Liver (tissue), 10 donors: ENCODE measurements at places on chromosomes 16 and 17. TPM values are rescaled to one million over a fixed set of nuclear protein-coding genes. Genes with fewer than 3 reads are reported as not detected.

DNA sequence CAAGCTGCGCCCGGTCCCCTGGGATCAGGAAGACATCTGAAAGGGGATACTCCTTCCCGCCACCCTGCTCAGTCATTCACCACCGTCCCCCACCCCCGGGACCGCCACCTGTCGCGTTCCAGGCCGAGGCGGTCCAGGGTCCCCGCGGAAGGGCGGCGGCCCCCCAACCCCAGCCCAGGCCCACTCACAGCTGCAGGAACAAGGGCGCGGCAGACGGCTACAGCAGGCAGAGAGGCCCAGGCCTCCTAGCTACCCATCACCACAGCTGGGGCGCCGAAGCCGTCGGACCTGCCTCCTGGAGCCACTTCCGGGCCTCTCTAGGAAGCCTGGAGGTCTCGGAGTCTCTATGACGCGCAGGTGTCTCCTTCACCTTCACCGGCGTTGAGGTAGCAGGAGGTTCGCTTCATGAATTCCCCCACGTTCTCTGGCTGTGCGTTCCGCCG lies at the start of gene SDR42E1:
Gene SDR42E1 (minus strand): TSS at position 272 of the 443 bp plus-strand sequence. CDS start 10,612 bp downstream, outside the sequence.
- peak; percentile 59 for DNase-seq

DNA sequence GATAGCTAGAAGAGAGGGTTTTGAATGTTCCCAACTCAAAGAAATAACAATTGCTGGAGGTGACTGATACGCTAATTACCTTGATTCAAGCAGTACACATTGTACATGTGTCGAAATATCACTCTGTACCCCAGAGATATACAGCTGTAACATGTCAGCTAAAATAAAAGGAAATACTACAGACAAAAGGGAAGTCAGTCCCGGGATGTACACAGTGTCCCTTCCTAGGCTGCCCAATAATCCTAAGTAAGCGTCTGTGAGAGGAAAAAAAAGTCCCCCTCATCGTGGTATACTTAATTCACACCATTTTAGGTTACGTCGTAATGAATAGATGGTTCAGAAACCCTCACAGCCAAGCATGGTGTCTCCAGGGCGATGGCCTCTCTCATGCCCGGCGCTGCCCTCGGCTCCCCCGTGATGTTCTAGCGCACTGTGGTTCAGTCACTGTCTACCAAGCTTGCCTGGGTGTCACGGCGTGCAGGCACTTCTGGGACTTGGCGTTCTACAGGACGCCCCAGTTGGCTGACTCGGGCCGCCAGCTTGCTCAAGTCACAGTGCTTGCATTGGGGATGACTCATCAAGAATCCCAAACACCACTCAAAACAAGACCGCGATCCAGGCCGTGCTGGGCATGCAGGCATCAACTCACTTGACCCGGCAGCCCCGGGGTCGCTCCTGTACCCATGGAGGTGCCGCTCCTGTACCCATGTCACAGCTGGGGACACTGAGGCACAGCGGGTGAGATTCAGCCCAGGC lies 27.6 kb downstream of the CCDC40 start:
- no peak for DNase-seq

DNA sequence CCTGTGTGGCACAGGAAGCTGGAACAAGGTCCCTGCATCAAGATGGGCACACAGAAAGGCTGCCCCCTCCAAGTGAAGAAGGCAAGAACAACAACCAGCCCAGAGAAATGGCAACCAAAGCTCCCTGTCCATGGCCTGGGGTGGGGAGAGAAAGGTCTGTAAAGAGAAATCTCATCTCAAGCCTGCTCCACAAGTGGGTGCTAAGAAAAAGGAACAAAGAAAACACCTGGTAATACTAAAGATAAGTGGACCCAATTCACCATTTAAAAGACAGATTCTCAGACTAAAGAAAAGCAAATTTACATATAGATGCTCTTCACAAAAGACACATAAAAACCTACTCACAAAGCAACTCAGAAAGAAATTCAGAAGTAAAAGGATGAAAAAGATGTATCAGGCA lies 107.4 kb downstream of the PARN start:
- no peak for DNase-seq

DNA sequence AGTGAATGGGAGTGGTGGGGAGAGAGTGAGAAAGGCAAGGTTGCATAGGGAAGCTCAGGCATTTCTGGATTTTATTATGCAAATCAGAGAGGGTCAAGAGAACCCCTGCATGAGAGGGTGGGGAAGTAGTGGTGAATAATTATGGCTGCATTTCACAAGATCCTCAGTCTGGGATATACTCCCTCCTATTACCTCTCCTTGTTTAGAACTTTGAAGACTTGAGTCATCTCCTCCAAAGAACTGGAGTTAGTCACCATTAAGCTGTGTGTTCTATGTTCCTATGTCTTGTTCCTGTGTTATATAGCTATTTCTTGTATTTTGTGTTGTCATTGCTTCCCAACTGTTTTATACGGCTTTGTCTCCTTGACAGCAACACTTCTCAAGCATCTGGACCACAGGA lies 18.4 kb downstream of the SOX9 start:
- no peak for DNase-seq

DNA sequence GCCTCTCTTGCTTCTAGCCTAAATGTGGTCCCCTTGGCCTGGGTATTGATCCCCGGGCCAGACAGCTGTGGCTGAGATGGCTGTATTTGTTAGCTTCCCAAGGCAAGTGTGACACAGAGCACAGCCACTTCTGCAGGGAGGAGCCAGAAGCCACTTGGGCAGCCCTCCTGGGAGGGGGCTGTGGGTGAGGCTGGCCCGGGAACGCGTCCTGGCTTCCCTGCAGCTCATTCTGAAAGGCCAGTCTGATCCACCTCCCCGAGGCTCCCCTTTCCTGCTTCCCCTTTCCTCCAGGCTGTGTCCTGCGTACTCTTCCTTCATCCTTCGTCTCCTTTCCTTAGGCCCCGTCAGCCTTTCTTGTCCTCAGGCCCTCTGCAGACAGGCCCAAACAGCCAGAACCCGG lies 8.0 kb downstream of the SERPINF2 start:
- DNase-seq = no peak

Gene SYT17
- total RNA-seq = 2.5 TPM

Gene NLGN2
- total RNA-seq = 1.3 TPM

- DNase-seq = peak; percentile 51
These were observed 904 bp downstream of the MAP2K3 start for GRCh38 chr17:21285164-21286065.

- DNase-seq = peak; percentile 43
These were observed at the start of gene ACSM3 for GRCh38 chr16:20763461-20764232. Gene ACSM3, plus strand, starts transcription at chr16:20764014. Its CDS starts 6,021 bp downstream, at chr16:20770035.

Gene ASPA
- total RNA-seq = 4.7 TPM

Gene KRTAP16-1
- not detected for total RNA-seq

- DNase-seq = no peak
These were observed 158.8 kb downstream of the AATF start for GRCh38 chr17:37107406-37108083.

GRCh38 chr17:72507370-72507769 lies 386.6 kb downstream of the SOX9 start:
- no peak for DNase-seq

Gene HOXB6
- total RNA-seq = 0.33 TPM

Gene CLDN7
- 3.0 TPM for total RNA-seq

Gene OR4D2
- total RNA-seq = not detected

- DNase-seq = no peak
These were observed 270.1 kb upstream of the TNRC6C start for GRCh38 chr17:77688369-77688768.

- DNase-seq = no peak
These were observed 268.6 kb upstream of the FOXF1 start for GRCh38 chr16:86241681-86242080.

DNA sequence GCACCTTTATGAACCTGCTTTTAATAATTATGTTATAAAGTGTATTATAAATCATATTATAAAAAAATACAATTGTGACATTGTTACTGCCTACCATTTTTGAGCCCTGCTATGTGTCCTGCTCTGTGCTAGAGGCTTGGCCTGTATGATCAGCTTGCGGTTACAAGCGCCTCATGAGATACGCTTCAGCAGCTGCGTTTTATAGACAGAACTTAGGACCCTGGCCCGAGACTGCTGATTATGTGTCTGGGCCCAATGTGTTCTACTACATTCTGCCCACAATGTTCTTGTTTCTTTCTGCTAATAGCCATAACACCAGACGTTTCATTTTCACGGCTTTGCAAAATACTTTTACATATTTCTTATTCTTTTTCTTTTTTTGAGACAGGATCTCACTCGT lies 395.8 kb downstream of the SLC39A11 start:
- no peak for DNase-seq

Gene MYLK3
- total RNA-seq = 1.1 TPM

- DNase-seq = no peak
These were observed 394 bp upstream of the PRM3 start for GRCh38 chr16:11273721-11274324.

GRCh38 chr16:69865701-69866100 lies 85.4 kb upstream of the CLEC18A start:
- DNase-seq = no peak

- peak; percentile 50 for DNase-seq
These were observed 781 bp downstream of the ARHGDIA start for GRCh38 chr17:81870131-81870980.

Gene DBNDD1
- 0.09 TPM for total RNA-seq

Gene EFCAB13
- 2.0 TPM for total RNA-seq

- no peak for DNase-seq
These were observed 2.7 kb upstream of the SNX20 start for GRCh38 chr16:50683689-50684374.

Gene KRT39
- total RNA-seq = not detected

Gene TNRC6A
- total RNA-seq = 42.3 TPM

Gene TEKT5
- total RNA-seq = 0.92 TPM

Gene SMIM5
- 54.9 TPM for total RNA-seq

Gene SRCIN1
- 0.05 TPM for total RNA-seq
